ENCODE measurements at places on chromosomes 2 and 18.

GRCh38 chr2:694174-694573 is 17.0 kb upstream of the TMEM18 start:
- DNase-seq: no peak

DNA sequence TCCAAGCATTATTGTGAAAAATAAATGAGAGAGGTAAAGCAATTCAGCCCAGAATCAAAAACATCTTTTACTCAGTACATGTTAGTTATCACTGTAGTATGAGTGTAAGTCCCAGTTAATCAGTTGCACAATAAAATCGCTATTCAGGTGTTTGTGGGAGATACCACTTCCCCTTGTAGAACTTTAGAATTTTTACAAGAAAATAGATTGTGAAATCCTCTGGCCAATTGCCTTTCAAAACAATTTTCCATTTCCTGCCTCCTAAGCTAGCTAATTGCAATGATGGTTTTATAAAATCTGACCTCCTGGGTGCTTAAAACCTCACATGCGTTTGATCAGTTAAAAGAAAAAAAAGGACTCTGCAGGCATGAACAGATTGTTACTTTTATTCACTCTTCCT is 332.5 kb downstream of the PID1 start:
- no peak for DNase-seq

DNA sequence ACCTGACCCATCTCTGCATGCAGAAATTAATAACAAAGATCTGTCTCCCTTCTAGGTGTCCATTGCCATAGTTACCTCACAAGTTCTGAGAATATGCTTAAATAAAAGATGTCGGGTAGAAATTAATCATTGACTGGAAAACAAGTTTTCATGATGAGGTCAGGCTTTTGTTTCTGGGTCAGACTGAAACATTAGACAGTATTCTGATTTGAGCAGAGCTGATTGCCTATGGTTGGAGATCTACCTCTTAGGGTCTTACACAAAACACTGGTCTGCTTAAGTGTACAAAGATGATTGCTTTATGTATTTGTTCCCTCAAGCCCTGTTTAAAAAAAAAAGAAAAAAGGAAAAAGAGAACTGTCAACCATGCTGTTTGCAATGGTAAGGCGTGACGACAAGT is 956.4 kb downstream of the CPS1 start:
- DNase-seq: no peak

DNA sequence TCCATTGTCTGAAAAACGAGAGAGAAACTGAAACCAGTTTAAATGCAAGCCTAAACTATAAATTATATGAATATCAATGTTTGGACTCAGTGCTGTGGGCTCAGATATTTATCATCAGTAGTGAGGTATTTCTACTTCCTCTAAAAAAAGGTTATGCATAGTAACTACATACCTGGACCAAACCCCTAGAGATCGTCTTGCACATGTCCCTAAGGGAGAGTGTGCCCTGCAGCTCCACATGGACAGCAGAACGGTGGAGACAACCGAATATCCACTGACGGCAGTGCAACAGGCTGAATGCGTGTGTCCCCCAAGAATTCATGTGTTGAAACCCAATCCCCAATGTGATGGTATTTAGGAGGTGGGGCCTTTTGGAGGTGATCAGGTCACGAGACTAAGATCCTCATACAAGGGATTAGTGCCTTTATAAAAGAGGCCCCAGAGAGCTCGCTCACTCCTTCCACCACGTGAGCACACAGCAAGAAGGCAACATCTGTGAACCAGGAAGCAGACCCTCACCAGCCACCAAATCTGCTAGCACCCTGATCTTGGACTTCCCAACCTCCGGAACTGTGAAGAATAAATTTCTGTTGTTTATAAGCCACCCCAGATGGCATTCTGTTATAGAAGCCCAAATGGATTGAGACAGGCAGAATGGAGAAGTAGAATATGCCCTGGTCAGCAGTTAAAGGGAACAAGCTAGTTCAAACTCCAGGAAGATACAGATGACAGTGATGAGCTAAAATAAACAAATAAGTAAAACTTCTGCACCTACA is 208.4 kb downstream of the ANAPC1 start:
- no peak for DNase-seq

GRCh38 chr18:67266246-67267237 is 250.0 kb downstream of the DSEL start:
- DNase-seq: no peak

GRCh38 chr2:127063701-127064590 is 43.0 kb downstream of the BIN1 start:
- DNase-seq: no peak

- no peak for DNase-seq
Observed at GRCh38 chr2:38176619-38177021, 100.7 kb upstream of the CYP1B1 start.

Data from stimulated activated CD4-positive, alpha-beta T cell treated with anti-CD3 and anti-CD28 coated beads, Interleukin-15, amount 100 ng/mL, for 1 hour (primary cell).